ENCODE measurements at places on chromosomes 11 and 22.

GRCh38 chr11:27244900-27245299 lies 118.1 kb downstream of the CCDC34 start:
- DNase-seq = no peak

- DNase-seq = peak; percentile 28
Measured at GRCh38 chr11:8988329-8989234, 15.2 kb downstream of the NRIP3 start.

- no peak for DNase-seq
Measured at GRCh38 chr11:39221550-39222138, 2237.8 kb downstream of the LRRC4C start.

GRCh38 chr11:35464308-35464707 lies 45.0 kb upstream of the SLC1A2 start:
- peak; percentile 35 for DNase-seq

DNA sequence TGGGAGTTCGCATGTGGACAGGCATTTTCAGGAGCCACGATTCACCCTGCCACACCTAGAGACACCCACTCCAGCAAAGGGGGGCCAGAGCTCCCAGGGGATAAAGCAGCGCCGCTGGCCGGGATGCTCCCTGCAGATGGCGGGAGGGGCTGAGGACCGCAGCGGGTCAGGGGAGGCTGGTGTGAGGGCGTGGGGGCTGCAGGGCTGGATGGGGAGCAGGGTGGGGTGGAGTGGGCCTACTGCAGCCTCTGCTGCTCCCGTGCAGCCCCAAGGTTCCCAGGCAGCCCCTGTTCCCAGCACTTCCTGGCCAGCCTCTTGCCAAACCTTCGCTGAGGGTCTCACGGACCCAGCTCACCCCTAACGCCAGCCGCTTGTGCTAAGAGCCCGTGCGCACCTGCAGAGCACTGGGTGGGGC lies 13.0 kb downstream of the MUC5B start:
- no peak for DNase-seq

DNA sequence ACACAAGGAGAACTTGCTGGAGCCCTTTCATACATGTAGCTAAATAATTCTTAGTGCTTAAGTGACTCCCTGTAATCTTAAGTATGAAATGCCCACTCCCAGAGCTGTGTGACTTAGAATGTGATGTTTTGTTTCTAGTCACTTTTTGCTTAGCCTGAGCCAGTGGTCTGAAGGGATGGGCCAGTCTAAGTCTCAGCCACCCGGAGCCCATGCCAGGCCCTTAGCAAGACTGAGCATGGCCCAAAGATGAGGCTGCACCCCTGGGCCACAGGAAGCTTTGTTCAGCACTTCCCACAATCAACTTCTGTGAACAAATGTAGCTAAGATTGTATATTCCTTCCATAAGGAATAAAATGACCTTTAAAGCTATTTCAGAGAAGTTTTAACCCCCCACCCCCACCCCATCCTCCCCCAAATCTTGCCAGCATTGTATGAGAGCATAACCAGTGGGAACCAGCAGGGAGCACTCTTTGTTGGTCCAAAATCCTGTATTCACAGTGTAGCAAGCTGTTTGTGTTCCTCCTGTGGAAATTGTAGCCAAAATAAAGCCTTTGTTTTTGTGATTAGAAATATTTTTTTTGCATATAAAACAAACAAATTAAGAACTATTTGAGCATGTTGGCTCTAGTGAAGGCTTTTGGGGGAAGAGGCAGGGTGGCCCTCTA lies 73.8 kb upstream of the GAL start:
- DNase-seq = peak; percentile 25

GRCh38 chr11:584287-584686 lies 8.0 kb downstream of the PHRF1 start:
- no peak for DNase-seq

GRCh38 chr11:2128511-2129307 lies 10.5 kb downstream of the IGF2 start:
- no peak for DNase-seq

- DNase-seq = no peak
Measured at GRCh38 chr11:73152086-73152853, 10.2 kb upstream of the FCHSD2 start.

- DNase-seq = peak; percentile 11
Measured at GRCh38 chr11:121886005-121886734, 229.8 kb downstream of the BLID start.

- no peak for DNase-seq
Measured at GRCh38 chr11:17607591-17608570, 60.8 kb downstream of the OTOG start.

DNA sequence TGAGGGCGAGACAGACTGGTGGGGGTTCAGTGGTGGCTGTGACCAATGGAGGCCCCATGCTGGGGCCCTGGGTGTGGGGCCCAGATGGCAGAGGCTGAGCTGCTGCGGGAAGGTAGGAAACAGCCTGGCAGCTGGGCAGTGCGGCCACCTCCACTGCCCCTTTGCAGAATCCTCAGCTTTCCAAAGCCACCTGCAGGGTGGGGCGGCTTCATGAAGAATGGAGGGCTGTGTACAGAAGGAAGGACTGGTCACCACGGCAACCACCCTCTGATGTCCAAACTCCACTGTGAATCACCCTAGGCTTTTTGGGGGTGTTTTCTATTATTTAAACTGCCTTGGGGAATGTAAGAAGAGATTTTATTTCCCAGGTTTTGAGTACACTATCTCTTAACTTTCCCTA lies 166.3 kb upstream of the NAV2 start:
- no peak for DNase-seq

GRCh38 chr11:126111458-126112116 lies 48.9 kb upstream of the CDON start:
- no peak for DNase-seq

GRCh38 chr11:15805726-15806125 lies 550.6 kb downstream of the SOX6 start:
- DNase-seq = no peak

DNA sequence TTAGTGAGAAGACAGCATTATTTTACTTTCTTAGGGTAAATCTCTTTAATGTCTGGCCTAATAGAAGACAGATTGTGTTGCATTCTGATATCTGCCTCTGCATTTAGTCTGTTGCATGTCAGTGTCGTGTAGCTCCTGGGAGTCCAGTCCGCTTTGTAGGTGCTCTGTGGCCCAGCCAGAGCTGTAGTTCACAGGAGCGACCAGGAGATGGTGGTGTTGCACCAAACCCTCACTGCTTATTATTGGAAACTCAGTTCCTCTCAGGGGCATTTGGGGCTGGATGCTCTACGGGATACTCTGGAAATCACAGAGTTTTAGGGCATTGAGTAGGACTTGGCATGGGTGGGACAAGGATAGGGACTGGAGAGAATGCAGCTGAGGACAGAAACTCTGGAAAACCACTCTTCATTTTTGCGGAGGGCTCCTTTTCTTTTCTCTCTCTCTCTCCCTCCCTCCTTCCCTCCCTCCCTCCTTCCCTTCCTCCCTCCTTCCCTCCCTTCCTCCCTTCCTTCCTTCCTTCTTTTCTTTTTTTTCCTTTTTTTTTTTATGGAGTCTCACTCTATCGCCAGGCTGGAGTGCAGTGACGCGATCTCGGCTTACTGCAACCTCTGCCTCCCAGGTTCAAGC lies 21.7 kb downstream of the MIAT start:
- DNase-seq = peak; percentile 91

GRCh38 chr11:38009932-38010331 lies 1411.9 kb upstream of the RAG2 start:
- DNase-seq = no peak

DNA sequence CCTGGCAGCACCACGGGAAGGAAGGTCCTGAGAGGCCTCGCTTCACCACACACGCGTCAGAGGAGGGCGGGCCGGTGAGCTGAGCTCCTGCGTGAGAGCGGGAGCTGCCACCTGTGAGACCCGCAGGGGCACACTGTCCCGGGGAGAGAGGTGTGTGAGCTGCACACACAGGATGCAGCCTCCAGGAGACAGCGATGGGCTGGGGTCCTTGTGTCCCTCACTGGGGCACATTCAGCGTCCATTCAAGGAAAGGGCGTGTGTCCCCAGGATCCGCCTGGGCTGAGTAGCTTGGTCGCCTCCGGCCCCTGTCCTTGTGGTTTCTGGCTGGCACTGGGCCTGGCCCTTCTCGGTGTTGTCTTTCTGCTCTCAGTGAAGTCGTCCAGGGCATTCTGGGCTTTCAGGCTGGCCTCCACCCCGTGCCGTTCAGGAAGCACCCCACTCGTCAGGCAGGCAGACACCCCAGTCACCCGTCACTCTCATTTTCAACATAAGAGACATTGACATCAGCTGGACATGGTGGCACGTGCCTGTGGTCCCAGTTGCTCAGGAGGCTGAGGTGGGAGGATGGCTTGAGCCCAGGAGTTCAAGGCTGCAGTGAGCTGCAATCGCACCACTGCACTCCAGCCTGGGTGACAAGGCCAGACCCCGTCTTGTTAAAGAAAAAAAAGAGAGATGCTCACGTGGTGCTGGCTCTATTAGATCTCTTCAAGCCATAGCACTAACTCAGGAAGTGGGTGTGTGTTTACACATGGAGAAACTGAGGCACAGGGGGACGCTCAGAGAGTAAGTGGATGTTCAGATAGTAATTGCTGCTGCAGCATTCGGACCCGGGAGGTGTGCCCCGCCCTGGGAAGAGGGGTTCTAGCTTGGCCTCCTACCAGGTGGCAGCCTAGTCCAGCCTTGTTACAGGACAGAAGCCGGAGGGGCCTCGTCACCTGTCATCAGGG lies 1081.6 kb downstream of the BRD1 start:
- no peak for DNase-seq

DNA sequence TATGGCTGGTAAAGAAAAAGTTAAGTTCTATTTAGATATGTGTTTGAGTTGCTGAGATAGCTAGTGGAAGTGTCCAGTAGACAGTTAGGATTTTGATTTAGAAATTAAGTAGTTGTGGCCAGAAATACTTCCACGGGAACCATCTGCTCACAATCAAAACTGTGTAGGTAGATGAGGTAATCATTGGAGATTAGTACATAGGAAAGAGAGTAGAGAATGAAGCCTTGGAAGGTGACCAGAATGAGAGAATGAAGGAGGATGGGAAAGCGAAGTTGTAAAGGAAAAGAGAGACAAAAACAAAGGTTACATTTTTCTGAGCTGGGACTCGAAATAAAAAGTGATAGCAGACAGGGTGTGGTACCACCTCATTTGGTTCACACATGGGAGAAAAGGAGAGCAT lies 296.9 kb upstream of the SORL1-AS1 start:
- DNase-seq = no peak

- no peak for DNase-seq
Measured at GRCh38 chr11:59918480-59918879, 19.8 kb upstream of the OOSP1 start.

- DNase-seq = no peak
Measured at GRCh38 chr22:31550871-31551370, 54.6 kb downstream of the SFI1 start.

- DNase-seq = no peak
Measured at GRCh38 chr11:86503131-86503530, 128.4 kb downstream of the CCDC81 start.

GRCh38 chr22:31269892-31270579 lies 22.3 kb downstream of the PIK3IP1 start:
- DNase-seq = no peak

DNA sequence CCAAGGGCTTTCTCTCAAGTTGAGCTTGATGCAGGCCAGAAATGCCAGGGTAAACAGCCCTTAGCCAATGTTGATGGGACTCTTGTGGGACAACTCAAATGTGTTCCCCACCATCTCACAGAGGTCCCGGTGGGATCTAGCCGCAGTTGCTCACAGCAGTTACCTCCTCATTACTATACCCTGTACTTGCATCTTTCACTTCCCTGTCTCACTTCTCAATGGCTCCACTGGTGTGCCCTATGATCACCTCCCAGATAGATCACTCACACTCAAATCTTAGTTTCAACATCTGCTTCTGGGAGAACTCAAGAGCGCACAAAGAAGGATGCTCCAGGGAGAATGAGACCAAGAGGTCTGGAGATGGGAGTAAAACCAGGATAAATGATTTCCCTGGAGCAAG lies 47.0 kb downstream of the RCN1 start:
- DNase-seq = no peak

DNA sequence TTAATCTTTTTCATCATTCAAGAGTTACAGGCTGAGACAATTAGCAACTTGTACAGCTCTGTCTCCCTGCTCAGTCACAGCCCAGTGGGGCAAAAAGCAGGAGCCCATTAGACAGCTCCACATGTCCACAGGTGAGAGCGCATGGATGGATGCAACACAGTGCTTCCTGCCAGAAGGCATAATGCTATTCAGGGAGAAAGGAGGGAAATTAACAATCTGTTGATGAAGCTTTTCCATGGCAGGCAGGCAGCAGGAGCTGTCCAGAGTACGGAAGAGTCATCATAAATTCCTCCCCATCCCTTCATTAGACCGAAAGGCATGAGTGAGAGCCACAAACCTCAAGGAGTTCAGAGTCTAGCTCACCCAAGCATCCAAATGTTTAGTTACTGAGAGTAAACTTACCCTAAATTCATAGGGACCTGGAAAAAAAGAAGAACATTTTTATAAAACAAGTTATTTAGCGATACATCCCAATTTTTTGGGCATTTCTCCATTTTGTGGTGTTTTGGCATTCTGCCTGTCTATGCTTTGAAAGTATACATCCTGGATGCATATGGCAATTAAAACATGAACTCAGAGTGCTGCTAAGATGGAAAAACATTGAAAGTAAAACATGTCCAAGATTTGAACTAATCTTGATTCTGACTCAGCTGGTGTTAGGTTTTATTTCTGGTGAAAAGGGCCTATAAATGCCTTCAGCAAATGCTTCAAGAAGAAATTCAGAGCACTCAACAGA lies 428.1 kb downstream of the OPCML start:
- peak; percentile 15 for DNase-seq

DNA sequence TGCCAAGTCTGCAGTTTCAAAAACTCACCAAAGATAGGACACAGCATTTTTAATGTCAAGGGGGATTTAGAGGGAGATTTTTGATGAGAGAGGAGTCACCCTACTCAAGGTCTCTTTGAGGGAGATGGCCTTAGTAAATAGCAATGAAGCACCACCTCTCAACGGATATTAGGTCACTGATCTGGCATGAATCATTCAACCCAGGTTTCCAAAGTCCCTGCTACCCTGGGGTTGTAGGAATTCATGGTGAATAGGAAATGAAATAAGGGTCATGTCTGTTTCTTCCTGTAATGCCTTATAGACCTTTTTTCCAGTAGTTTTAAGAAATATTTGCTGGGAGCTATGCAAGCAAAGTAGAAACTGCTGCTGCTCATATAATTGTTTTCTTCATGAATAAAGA lies 2154.9 kb downstream of the LRRC4C start:
- no peak for DNase-seq

DNA sequence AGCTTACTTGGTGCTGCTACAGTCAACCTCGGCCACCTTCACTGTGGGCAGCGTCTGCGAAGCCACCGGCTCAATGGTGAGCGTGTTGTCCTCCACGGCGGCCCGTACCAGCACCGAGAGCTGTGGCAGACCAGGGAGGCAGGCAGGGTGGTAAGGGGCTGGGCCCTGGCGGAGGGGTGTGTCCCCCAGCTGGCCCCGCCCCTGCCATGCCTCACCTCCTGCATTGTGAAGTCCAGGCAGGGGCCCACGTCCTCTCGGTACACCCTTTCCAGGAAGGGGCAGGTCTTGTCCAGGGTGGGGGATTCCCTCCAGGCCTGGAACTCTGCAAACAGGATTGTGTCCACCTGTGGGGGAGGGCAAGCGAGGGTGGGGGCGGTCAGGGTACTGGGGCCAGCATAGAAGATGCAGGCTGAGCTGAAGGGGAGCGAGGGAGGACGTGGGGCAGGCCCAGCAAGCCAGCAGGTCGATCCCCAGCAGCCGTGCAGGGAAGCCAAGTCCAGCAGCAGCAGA lies 12.8 kb downstream of the RAB3IL1 start:
- peak; percentile 64 for DNase-seq

- peak; percentile 81 for DNase-seq
Measured at GRCh38 chr22:37186228-37186996, 1.6 kb downstream of the C1QTNF6 start.

- DNase-seq = no peak
Measured at GRCh38 chr11:102664001-102664752, 39.0 kb upstream of the MMP20 start.

Data from astrocyte of the hippocampus (primary cell).